ENCODE measurements at places on chromosomes 13 and 19. TPM values are rescaled to one million over a fixed set of nuclear protein-coding genes. Genes with fewer than 3 reads are reported as not detected.

DNA sequence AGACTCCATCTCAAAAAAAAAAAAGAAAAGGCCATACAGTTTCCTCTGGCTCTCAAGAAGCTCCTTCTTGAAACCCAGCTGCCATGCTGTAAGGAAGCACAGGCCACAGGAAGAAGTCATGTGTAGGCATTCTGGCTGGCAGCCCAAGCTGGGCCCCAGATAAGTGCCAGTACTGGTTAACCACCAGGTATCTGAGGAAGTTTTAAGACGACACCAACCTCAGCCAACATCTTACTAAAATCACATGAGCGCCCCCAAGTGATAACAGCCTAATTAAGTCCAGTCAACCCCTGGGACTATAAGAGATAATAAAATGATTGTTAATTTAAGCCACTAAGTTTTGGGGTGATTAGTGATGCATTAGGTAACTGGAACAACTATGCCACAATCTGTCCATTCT, 27.4 kb upstream of the AKT2 start:
- peak; percentile 6 for DNase-seq

DNA sequence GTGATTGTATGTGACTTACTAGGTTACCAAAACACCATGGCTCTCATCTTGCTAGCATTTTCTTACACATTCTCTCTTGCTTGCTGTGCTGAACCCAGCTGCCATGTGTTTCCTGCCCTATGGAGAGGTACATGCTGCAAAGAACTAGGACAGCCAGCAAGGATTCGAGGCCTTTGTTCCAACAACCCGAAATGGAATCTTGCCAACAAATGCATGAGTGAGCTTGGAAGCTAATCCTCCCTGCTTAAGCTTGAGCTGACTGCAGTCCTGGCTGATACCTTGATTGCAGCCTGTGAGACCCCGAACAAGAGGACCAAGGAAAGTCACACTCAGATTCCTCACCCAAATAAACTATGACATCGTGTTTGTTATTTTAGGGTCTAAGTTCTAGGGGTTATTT, 651.2 kb downstream of the SLITRK6 start:
- DNase-seq, result no peak

- DNase-seq, result no peak
Measured at GRCh38 chr13:49855930-49856329, 63.4 kb upstream of the KPNA3 start.

The CCNA1 gene
- total RNA-seq, result 0.15 TPM

The ELL gene
- total RNA-seq, result 13.3 TPM

GRCh38 chr13:112131713-112132113, 64.8 kb downstream of the SOX1 start:
- DNase-seq, result no peak

DNA sequence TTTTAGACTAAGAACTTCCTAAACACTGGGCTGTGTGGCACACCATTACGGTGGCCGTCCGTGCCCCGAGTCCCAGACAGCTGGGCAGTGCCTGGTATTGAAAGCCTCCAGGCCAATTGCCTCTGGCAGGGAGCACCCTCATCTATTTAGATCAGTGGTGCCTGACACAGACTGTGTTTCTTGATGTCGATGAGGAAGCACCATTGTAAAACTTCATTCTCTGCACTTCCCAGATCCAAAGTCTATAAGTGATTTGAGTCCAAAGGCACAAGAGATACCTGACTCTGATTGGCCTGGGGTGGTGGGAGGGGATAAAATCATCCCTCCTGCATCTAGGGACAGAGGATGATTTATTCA, 8.5 kb upstream of the STK24 start:
- no peak for DNase-seq

The PSG6 gene
- not detected for total RNA-seq

DNA sequence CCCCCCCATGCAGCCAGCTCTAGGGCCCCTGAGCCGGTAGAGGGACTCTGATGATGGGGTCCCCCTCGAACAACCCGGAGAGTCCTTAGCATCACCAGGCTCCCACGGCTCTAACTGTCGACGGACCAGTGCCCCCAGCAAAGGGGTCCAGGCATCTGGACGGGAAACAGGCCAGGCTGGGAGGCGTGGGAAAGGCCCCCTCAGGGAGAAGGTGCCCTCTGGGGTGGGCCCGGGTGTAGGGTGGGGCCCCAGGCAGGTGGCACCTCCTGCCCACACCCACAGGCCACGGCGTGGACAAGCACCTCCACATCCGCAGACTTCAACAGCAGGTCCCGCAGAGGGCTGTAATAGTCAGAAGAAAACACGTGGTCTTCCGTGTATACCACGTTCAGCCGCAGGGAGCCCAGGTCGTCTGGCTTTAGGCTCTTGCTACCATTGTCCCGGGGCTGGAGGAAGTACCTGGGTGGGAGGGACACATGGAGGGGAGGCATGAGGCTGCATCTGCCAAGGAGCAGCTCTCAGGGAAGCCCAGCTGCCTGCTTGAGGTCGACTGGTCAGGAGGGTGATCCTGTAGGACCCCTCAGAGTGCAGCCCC, 44.7 kb upstream of the C13orf46 start:
- no peak for DNase-seq

The ZNF585A gene
- 9.9 TPM for total RNA-seq

- no peak for DNase-seq
Measured at GRCh38 chr13:69619651-69620050, 488.0 kb upstream of the ATXN8OS start.

- DNase-seq, result no peak
Measured at GRCh38 chr13:43221611-43222010, 198.2 kb downstream of the DNAJC15 start.

DNA sequence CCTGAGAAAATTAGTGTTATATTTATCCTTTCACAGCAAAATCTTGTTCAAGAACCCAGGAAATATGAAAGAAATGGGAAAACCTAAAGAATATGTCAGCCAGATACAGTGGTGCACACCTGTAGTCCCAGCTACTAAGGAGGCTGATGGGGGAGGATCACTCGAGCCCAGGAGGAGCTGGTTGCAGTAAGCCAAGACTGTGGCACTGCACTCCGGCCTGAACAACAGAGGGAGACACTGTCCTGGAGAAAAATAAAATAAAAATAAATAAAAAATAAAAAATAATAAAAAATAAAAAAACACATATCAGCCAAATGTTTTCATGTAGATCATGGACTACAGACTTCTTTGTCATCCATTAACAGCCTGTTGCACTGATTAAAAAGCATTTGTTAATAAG, 244.8 kb upstream of the KLHL1 start:
- no peak for DNase-seq

DNA sequence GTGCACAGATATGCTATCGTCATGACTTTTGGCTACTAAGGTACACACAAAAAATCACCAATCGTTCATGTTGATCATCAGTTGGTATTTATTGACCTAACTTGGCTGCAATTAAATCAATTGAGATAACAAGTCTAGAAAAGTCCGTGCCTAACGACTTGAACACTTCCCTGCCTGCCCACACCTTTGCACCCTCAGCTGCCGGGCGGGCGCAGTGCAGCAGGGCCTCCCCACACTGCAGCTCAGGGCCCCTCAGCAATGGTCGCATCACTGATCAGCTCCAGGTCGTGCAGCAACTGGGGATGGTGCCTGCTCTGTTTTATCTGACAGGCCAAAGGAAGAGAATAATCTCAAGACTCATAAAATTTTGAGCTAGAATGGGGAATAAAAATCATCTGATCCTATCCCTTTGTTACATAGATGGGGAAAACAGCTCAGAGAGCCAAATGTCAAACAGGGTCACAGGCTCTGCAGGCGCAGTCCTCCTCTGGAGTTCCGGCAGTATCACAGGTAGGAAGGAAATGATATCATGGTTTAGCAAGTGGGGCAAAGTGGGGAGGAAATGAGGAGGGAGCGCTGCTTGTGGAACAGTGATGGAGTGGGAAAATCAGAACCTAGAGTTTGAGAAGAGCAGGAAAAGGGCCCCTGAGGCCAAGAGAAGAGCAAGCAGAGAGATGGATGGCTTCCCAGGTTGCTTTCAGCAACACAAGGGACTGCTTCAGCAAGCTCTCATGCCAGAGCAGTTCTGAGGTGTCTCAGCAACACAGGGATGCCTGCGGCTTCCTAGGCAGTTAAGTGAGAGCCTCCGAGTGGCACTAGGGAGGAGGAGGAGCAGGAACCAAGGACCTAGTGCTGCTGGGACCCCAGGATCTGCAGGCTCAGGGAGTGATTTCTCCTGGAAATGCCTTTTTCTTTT, 57.5 kb downstream of the SLC7A1 start:
- DNase-seq, result no peak

The SWSAP1 gene
- 3.1 TPM for total RNA-seq

The ZNF723 gene
- not detected for total RNA-seq

GRCh38 chr19:41646589-41647204, 19.8 kb upstream of the CEACAM4 start:
- peak; percentile 92 for DNase-seq

The ZNF573 gene
- 15.3 TPM for total RNA-seq

GRCh38 chr13:111066544-111066943, 48.6 kb upstream of the ARHGEF7 start:
- peak; percentile 41 for DNase-seq

- DNase-seq, result no peak
Measured at GRCh38 chr19:10747674-10748073, 29.8 kb downstream of the DNM2 start.

The ANGPTL4 gene
- total RNA-seq, result 2.5 TPM

GRCh38 chr13:50572129-50572528, 271.4 kb downstream of the DLEU7 start:
- no peak for DNase-seq

- DNase-seq, result no peak
Measured at GRCh38 chr13:38384171-38384570, 34.5 kb downstream of the UFM1 start.

- no peak for DNase-seq
Measured at GRCh38 chr13:94470126-94470525, 9.4 kb downstream of the DCT start.

The CLDN10 gene
- total RNA-seq, result 1.9 TPM

- DNase-seq, result no peak
Measured at GRCh38 chr13:45398877-45399276, 19.3 kb downstream of the SLC25A30 start.
